ENCODE measurements at places on chromosomes 4 and X.
A peak's percentile ranks its signal among the peaks of the same experiment; 100 is the strongest.

DNA sequence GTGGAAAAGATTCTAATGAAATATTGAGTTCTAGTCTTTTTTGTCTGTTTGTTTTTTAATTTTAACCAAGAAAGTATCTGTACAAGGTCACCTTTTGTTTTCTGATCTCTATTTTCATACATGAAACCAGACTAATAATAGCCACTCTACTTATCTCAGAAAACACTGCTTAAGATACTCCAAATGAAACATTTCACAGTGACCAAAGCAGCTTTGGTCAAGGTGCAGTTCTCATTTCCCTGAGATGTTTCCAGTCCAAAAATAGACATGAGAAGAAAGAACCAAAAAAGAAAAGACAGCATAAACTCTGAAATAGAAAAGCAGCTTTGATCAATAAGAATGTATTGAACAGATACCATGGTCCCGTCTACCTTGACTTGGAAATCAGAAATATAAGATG, 782.8 kb downstream of the RAB28 start:
- DNase-seq, result no peak

GRCh38 chr4:76058302-76058701, 16.2 kb upstream of the ART3 start:
- no peak for DNase-seq

DNA sequence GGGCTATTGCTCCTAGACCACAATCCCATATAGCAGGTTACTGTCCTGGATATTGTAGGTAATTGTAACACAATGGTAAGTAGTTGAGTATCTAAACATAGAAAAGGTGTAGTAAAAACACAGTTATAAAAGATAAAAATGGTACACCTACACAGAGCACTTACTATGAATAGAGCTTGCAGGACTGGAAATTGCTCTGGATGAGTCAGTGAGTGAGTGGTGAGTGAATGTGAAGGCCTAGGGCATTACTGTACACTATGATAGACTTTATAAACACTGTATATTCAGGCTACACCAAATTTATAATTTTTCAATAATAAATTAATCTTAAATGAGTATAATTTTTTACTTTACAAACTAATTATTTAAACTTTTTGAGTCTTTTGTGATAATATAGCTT, 425.7 kb downstream of the PABPC4L start:
- no peak for DNase-seq

GRCh38 chrX:133550665-133551485, 135.6 kb upstream of the GPC4 start:
- no peak for DNase-seq

DNA sequence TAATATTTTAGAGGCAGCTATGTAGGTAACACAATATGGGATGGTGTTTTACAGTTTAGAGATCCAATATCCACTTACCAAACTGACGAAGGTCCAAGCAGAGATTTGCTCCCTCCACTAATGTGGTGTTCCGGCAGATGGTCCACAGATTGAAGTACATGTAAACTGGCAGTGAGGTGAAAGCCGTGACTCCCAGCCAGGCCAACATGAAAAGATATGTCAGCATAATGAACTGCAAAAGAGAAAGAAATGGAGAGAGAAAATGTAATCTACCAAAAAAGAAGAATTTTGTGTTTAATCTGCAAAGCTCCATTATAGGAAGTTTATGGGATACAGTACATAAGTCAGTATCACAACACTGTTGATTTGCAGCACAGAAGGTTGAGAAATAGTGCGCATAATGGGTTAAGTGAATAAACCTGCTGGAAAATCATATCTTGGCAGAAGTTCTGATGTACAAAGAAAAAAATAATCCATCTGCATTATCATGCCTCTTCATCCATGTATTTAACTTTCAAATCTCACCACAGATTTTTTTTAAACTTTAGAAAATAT, 160.2 kb downstream of the GPM6A start:
- no peak for DNase-seq

GRCh38 chr4:86043755-86044592, 315.9 kb downstream of the MAPK10 start:
- peak; percentile 48 for DNase-seq

GRCh38 chrX:34130980-34131744, 952 bp downstream of the FAM47A start:
- DNase-seq, result no peak

DNA sequence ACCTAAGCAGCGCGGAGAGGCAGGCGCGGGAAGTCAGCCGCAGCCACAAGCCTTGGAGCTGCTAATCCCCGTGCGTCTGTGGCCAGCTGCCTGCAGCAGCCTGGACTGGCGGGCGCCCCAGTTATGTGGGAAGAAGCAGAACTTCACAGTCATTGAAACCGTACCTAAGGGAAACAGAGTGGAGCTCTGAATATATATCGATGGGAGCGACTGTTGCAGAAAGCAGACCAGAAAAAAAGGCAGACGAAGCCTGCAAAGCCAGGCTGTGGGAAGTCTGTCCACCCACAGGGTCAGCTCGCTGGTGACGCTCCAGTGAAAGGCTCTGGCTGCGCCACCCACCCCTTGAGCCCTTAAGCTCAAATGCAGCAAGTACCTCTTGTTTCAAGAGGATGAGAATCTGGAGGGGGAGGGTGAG, 24.7 kb downstream of the KCNE5 start:
- no peak for DNase-seq

GRCh38 chr4:75830906-75831305, 71.3 kb downstream of the PPEF2 start:
- DNase-seq, result no peak

- DNase-seq, result no peak
These were observed 40.8 kb downstream of the LRBA start for GRCh38 chr4:150974252-150974640.

DNA sequence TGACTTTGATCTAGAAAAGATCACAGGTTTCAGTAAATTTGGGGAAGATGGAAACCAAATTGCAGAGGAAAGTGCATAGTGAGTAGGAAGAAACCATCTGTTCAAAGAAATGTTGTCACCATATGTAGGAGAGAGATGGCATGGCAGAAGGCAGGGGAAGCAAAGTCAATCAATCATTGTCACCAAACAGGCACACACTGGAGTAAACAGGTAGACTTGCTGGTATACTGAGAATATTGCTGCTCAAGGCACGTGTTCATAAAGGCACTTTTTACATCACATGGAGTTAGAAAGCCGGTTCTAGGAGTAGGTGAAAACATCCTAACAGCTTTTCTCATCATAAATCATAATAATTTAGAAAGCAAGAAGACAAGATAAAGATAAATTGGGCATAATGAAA, 550.5 kb upstream of the FAT1 start:
- no peak for DNase-seq

- DNase-seq, result no peak
These were observed 44.2 kb downstream of the CLDN34 start for GRCh38 chrX:10011261-10011931.

DNA sequence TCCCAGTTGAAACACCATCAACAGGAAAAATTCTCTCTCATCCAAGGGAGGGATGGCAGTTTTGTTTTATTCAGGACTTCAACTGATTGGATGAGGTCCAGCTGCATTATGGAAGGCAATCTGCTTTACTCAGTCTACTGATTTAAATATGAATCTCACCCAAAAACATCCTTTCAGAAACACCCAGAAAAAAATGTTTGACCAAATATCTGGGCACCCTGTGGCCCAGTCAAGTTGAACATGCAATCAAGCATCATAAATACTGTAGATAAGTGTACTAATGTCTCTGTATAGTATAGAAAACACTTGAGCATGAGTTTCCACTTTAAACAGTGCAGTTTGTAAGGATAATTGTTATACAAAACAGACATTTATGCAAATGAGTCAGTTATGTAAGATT, 753.2 kb downstream of the ARAP2 start:
- no peak for DNase-seq

DNA sequence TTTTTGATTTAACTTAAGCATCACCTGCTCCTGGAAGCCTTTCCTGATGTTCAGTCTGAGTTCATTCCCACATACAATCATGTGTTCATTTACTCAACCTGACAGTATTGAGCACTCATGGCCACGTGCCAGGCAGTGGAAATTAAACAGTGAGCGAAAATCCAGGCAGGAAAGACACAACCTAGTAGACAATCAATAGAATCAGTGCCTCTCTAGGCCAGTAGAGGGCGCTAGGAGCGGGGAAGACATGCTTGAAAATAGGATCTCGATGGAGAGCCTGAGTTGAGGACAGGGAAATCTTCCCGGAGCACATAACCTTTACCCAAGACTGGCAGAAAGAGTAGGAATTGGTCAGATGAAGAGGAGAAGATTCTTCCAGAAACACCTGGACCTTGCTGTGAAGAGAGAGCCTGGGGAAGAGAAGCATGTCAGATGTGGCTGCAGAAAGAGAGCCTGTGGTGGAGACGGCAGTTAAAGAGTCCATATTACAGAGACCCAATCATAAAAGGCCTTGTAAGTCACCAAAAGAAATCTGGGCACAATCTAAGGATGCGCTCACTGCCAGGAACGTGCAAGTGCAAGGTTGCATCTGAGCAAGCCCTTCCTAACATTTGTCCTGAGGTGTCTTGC, 103.5 kb downstream of the LDB2 start:
- DNase-seq, result no peak

DNA sequence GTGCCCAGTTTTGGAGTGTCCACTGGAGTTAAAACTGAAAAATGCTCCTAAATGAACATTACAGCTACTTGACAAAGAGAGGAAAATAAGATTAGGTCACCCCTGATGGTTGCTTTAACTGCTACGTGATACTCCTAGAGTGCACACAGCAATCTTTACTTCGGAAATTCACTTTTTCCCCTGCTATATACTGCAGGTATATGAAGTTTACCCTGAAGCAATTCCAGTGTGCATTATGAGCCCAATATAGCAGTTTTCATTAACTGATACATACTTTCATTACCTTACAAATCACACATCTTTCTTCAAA, 773 bp upstream of the ZNF827 start:
- DNase-seq, result no peak

DNA sequence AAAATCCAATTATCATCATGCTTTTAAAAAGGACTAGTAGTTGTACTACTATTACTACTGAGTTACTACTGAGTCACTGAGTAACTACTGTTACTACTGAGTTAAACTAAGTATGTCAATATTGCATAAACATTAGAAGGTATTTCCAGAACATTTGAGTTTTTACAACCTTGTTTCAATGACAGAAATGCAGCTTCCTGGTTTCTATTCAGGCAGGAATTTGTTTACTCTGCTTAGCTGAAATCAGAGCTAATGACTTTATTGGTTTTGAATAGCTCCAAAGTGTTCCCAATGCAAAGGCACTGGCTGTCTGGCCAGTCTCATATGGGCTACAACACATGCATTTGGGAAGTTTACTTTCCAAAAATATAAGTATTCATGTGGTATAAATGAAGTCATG, 12.0 kb downstream of the RPS6KA6 start:
- DNase-seq, result no peak

DNA sequence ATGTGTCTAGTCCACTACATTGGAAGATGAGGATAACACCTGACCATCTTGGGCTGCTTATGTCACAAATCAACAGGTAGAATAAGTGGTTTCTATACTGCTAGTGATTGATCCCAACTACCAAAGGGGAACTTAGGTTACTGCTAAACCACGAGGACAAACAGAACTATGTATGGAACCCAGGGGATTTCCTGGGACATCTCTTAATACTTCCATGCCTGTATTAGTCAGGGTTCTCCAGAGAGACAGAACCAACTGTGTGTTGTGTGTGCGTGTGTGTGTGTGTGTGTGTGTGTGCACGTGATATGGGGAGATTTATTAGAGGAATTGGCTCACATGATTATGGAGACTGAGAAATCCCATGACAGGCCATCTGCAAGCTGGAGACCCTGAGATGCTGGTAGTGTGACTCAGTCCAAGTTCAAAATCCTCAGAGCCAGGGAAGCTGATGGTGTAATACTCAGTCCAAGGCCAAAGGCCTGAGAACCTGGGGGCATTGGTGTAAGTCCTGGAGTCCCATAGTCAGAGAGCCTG, 16.2 kb upstream of the AFF1 start:
- no peak for DNase-seq

GRCh38 chr4:42398171-42398870, 1.0 kb downstream of the SHISA3 start:
- DNase-seq, result no peak

- DNase-seq, result no peak
These were observed 63.4 kb downstream of the LCORL start for GRCh38 chr4:17958181-17958580.

DNA sequence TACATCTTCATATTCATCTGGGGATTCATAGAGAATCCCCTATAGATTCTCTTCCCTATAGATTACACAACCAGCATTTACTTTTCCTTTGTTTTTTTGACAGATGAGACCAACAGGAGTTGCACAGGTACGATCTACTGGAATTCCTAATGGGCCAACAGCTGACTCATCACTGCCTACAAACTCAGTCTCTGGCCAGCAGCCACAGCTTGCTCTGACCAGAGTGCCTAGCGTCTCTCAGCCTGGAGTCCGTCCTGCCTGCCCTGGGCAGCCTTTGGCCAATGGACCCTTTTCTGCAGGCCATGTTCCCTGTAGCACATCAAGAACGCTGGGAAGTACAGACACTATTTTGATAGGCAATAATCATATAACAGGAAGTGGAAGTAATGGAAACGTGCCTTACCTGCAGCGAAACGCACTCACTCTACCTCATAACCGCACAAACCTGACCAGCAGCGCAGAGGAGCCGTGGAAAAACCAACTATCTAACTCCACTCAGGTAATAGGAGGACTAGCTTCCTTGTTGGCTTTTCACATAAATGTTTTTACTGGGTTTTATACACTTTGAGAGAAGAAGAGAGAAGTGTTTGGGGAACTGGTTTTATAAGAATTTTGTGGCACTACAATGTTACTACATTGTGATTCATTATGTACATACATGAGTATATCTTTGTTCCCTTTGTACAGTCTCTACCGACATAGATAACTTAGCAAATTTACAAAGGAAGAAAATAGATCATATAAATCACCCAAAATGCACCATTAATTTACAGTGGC, 137.2 kb downstream of the DIPK2B start:
- DNase-seq, result no peak

GRCh38 chr4:75172551-75172950, 239.6 kb downstream of the PARM1 start:
- no peak for DNase-seq

DNA sequence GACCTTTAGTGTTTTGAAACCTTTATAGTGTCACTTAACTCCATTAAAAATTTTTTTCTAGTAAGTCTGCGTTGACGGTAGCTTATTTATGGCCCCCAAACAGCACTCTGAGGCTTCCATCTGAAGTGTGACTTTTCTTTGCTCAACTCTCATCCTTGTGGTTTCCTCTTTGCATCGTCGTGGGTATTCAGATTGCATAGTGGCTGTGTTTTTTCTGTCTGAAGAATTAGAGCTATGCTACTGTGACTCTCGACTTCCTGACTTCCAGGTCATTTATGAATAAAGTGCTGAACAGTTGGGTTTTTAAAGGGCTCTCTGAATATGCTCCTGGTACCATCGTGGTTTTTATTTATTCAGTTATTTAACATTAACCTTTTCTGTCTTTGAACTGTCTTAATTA, 44.9 kb downstream of the JADE1 start:
- no peak for DNase-seq

GRCh38 chrX:9494771-9495170, 29.9 kb downstream of the TBL1X start:
- DNase-seq, result no peak

DNA sequence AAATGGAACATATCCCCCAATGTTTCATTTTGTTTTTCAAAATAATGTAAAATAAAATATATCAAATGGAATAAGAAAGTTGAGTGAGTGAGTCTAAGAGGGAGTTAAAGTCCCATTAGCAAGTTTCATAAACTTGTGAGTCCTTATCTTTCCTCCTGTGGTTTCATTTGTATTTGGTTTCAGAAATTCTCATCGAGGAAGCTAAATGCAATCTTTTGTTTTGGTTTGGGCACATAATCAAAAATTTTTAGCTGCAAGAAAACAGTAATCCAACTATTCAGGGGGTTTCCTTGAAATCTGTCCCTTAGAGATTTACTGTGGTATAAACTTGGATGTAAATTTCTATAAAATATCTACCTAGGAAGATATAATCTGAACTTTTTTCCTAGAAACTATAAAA, 124.2 kb downstream of the CAMK2D start:
- no peak for DNase-seq

Data from urinary bladder (tissue), 4 donors.